ENCODE measurements at places on chromosomes 3 and 15.
A peak's percentile ranks its signal among the peaks of the same experiment; 100 is the strongest.

DNA sequence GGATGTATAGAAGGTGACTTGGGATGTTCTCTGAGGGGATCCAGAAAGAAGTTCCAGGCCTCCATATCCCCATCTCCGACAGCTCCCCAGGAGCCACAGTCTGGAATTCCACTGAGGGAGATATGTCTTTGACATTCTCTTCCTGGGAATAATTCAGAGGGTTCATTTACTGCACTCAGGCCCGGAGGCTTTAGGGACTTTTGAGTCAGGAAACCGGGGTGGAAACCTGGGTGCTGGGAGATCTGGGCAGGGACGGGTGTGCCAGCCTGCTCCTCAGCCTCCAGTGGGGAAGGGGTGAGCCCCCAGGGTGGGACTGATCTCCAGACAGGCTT, 147.7 kb downstream of the SMAD6 start:
- DNase-seq, result no peak

DNA sequence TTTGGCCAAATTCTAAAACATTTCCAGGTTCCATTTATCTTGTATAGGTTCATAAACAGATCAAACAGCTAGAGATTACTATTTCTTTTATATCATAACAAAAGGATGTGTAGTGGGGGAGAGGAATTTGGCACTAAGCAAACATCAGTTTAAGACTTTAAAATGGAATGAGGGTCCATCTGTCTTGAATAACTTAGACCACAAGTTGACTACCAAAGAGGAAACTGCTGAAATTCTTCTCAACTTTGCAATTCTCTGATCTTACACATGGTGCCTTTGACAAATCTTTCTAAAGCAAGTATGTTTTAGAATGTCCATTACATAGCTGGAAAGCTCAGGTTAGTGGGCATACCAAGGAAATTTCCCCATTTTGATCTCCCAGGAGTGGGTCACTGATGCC, 140.5 kb upstream of the ADAMTS9 start:
- peak; percentile 62 for DNase-seq

- DNase-seq, result no peak
These were observed 116.0 kb downstream of the UACA start for GRCh38 chr15:70647396-70647795.

DNA sequence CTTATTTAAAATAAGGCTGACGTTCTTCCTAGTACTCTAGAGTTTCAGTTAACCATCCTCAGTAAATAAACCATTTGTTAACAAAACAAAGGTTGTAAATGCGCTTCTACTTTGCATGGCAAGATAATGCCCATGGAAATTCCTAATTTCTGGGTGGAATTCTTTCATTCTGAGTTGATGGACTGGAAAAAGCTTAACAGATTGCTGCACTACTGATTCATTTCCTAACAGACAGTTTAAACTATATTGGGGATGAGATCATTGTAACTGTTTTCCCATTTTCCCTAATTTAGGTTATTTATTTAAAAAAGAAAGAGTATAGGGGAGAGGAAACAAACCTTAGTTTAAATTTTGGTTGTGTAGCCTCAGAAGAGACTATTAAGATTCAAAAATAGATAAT, 342.2 kb downstream of the NLGN1 start:
- DNase-seq, result no peak

DNA sequence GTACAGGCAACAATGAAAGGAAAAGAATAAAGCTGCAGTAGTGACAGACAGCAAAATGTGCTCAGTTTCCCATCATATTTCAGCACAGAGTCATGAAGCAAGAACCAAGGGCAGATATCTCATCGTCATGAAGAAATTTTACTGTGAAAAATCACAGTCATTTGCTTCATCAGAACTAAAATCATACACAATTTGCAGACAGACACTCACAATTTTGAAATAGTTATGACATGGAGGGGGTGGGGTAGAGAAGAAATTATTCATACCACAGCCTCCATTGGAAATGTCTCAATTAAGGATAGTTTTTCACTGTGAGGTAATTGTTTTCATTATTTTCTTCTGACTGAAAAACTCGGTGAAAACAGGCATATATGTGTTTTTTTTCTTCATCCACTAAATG, 78.8 kb upstream of the CNTN3 start:
- peak; percentile 52 for DNase-seq

GRCh38 chr3:13300546-13301285, 119.4 kb downstream of the NUP210 start:
- DNase-seq, result no peak

DNA sequence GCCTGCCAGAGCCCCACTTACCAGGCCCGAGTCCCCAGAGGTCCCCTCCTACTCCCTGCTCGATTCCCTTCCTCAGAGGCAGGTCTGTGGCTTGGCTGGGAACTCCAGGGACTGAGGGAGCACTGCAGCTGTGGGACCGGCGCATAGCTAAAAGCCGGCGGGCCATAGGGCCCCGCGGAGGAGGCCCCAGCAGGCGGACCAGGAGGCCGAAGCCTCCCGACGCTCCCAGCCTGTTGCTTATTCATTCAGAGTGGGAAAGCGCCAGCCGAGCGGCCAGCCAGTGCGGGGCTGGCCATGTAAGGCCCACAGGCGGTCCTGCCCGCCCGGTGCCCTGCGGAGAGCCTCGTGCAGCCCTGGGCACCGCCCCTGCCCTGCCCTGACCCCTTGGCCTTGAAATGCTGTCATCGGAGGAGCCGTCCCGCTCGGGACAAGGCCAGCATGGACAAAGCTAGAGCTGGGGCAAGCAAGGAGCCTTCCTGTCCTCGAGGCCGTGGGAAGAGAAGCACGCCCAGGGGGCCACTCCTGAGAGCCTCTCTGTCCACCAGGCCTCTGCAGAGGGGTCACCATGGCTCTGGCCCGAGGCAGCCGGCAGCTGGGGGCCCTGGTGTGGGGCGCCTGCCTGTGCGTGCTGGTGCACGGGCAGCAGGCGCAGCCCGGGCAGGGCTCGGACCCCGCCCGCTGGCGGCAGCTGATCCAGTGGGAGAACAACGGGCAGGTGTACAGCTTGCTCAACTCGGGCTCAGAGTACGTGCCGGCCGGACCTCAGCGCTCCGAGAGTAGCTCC, at the start of gene LOXL1:
TSS of gene LOXL1 (plus strand) at position 244 of the 784 bp plus-strand sequence. CDS start at position 566, 322 bp downstream.
- DNase-seq, result peak; percentile 94

- peak; percentile 72 for DNase-seq
These were observed 108.1 kb upstream of the PLAAT1 start for GRCh38 chr3:193132964-193133363.
